ENCODE measurements at places on chromosomes 2 and 18.

GRCh38 chr2:134199123-134199522 lies 54.7 kb upstream of the MGAT5 start:
- DNase-seq = no peak

- no peak for DNase-seq
These were observed 31.9 kb downstream of the FAM228A start for GRCh38 chr2:24206714-24207113.

DNA sequence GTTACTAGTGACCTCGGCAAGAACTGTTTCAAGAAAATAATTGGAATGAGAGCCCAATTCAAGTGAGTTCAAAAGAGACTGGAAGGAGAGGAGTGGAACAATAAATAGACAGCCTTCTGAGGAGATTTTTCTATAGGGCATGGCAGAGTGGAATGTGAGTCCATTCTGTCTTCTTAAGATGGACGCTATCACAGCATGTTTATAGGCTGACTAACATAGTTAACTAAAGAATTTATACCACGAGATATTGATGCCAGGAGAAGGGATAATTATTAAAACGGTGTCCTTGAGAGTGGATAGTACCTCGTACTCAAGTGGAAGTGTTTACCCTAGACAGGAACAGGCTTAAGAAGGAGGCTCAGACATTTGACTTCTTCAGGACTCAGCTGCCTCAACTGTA lies 143.5 kb upstream of the RBBP8 start:
- no peak for DNase-seq

- DNase-seq = no peak
These were observed 6.3 kb downstream of the B3GNT2 start for GRCh38 chr2:62202019-62202722.

- no peak for DNase-seq
These were observed at the start of gene CERKL for GRCh38 chr2:181656450-181657291. TSS of gene CERKL (minus strand) at chr2:181657105. CDS start at chr2:181657006, 99 bp downstream.

- DNase-seq = no peak
These were observed 38.7 kb downstream of the GPR45 start for GRCh38 chr2:105280281-105280680.

DNA sequence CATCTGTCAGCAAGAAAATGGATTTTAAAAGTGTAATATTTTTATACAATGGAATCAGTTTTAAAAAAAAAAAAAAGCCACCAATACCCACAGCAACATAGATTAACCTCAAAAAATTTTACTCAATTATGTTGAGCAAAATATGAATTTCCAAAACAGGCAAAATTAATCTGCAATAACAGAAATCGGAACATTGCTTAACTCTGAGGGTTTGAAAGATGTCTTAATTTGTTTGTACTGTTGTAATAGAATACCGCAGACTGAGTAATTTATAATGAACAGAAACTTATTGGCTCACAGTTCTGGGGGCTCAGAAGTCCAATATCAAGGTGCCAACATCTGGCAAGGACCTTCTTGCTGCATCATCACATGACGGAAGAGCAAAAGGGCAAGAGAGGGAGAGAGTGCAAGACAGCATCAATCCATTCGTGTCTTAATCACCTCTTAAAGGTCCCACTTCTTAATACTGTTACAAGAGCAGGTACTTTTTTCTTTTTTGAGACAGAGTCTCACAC lies 31.8 kb upstream of the TNFAIP6 start:
- DNase-seq = no peak

GRCh38 chr18:61876899-61877298 lies 15.9 kb downstream of the RNF152 start:
- DNase-seq = no peak

DNA sequence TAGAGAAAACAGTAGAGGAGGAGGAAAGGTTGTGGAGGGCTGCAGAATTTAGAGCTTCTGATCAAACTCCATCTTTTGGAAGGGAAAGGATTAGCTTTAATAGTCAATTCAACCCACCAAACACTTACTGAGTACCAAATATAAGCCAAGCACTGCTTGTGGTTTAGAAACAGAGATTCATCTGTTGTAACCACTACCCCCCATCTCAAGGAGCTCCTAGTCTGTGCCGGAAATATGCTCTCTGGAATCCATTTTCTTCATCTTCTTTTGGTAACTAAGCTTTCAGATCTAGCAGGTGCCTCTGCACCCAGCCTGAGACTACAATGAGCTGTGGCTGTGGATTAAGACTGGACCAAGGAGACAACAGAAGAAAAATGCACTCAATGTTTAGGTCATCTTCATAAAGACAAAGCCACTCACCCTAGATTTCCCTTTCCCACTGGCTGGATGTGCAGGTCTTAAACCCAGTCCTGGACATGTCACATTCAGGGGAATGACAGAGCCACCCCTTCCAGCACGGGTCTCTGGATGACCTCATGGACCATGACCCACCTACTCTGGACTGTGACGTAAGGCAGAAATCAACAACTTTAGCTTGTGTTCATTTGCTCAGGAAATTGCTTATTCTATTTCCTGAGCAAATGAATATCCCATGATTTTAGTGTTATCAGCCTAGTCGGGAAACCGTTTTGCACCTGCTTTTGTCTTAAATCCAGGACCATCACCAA lies 52.9 kb downstream of the EPB41L3 start:
- DNase-seq = no peak

GRCh38 chr2:21466341-21466927 lies 342.7 kb downstream of the TDRD15 start:
- DNase-seq = no peak

GRCh38 chr2:102025016-102025501 lies 33.3 kb downstream of the IL1R2 start:
- DNase-seq = no peak

GRCh38 chr2:31384351-31384750 lies 30.2 kb downstream of the XDH start:
- peak; percentile 81 for DNase-seq

GRCh38 chr18:37409878-37410277 lies 155.7 kb downstream of the CELF4 start:
- no peak for DNase-seq

- DNase-seq = no peak
These were observed 1642.6 kb upstream of the NXPH2 start for GRCh38 chr2:140422759-140423158.

DNA sequence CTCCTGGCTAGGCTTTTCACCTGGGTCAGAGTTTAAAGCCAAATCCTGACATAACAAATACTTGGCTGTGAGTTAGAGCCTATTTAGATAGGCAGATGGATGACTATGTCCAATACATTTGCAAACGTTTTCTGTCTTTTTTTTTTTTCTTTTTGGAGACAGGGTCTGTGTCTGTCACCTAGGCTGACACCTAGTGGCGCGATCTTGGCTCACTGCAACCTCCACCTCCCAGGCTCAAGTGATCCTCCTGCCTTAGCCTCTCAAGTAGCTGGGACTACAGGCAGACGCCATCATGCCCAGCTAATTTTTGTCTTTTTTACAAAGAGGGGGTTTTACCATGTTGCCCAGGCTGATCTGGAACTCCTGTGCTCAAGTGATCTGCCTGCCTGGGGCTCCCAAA lies 124.8 kb downstream of the DYM start:
- DNase-seq = no peak

DNA sequence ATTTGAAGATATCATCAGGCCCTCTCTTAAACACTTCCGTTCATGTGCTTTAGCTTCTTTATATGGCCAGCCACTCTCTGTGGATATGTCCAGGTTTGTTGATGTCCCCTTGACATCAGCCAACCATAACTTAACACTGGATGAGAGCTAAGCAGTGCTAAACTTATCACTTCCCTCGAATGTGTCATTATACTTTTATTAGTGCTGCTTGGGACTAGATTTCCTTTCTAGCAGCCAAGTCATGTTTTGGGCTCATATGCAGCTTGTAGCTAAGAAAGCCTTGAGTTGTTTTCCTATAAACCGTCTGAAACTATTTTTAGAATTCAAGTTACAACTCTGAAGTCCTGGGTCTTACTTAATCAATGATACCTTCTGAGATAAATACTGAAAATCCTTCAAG lies 144.8 kb upstream of the TNP1 start:
- DNase-seq = no peak

DNA sequence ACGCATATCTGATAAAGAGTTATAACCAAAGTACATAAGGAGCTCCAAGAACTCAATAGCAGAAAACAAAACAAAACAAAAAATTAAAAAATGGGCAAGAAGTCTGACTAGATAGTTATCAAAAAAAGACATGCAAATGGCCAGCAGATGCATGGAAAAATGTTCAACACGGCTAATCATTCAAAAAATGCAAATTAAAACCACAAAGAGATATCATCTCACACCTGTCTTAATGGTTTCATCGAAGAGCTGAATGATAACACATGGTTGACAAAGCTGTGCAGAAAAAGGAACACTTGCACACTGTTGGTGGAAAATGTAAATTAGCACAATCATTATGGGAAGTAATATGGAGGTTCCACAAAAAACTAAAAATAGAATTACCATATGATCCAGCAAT lies 751.3 kb upstream of the POU3F3 start:
- DNase-seq = no peak

Data from breast epithelium (tissue), 4 donors.